NCI-H1436 (cell line): ENCODE measurements at places on chromosomes 2 and 18.

GRCh38 chr2:101540518-101540917, 65.6 kb upstream of the RFX8 start:
- DNase-seq: no peak

DNA sequence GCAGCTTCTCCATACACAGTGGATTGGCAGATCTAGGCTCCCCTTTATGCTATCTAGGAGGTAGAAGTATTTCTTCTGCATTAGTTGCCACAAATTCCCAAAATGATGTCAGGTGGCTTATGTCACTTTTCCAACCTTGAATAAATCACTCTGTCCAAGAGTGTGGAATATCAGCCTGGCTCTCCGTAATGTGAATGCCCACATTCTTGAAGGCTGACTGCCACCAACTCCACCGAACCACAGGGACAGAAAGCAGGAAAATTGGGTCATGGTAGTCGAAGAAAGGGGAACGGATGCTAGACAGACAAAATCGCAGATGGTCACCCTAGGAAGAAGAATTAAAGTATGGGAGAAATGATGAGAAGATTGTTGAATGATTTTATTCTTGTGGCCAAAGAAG, 624.9 kb upstream of the CDH2 start:
- no peak for DNase-seq

- DNase-seq: peak; percentile 6
These were observed 87.4 kb upstream of the ITGB6 start for GRCh38 chr2:160287476-160287875.

- DNase-seq: no peak
These were observed 55.6 kb downstream of the CCDC85A start for GRCh38 chr2:56239437-56239836.

DNA sequence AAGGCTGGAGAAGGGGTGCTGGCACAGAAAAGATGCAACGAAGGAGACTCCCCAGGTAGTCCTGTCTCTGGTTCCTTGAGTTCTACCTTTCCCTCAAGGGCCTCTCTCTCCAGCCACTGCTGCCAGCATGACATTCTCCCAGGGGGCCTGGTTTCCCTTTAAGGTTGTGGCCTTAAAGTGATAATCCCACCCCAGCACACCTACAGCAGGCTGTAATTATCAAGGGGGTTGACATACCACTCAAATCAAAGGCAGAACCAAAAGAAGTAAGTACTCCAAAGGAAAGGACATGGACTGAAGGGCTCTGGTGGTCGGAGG, 127.4 kb upstream of the MSH6 start:
- no peak for DNase-seq

GRCh38 chr2:134866498-134867099, 28.2 kb downstream of the ACMSD start:
- no peak for DNase-seq

DNA sequence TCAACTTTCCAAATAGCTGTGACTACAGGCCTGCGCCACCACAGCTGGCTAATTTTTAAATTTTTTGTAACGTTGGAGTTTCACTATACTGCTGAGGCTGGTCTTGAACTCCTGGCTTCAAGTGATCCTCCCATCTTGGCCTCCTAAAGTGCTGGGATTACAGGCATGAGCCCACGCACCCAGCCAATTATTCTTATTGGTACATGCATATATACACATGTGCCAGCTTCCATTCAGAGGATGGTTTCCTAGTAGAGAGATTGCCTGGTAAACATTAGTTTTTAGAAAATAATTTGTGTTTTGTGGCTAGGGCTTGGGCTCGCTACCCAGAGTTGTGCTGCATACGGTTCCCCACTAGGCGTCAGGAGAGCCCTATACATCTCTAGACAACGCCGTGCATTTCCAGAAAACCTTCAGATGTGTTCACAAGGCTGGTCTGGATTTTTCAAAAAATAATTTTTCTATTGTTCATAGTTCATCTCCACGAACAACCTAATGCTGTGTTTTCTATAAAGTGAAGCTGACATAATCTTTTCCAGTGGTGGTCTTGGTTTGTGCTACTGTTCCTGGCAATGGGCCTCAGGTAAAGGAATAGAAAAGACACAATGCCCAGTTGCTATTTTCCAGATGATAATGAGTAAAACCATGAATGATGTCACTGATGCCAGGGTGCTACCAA, 14.6 kb upstream of the AFG3L2 start:
- peak; percentile 58 for DNase-seq
